ENCODE measurements at places on chromosomes 1 and 21.

- H3K27me3 ChIP-seq = no peaks in the 10 kb centered on the region
- no peak overlapping the region for H3K4me3 ChIP-seq
- no peak for DNase-seq
Observed at GRCh38 chr1:202084791-202085681, 37.7 kb upstream of the GPR37L1 start.

- H3K27ac ChIP-seq = no peak overlapping the region
- H3K27me3 ChIP-seq = no peaks in the 10 kb centered on the region
- peaks cover 1% of the 10 kb centered on the region for H3K4me1 ChIP-seq
- no peak overlapping the region for H3K4me3 ChIP-seq
- DNase-seq = no peak
- H3K36me3 ChIP-seq = no peaks in the 10 kb centered on the region
Observed at GRCh38 chr21:46151261-46151988, 4.0 kb downstream of the FTCD start.

DNA sequence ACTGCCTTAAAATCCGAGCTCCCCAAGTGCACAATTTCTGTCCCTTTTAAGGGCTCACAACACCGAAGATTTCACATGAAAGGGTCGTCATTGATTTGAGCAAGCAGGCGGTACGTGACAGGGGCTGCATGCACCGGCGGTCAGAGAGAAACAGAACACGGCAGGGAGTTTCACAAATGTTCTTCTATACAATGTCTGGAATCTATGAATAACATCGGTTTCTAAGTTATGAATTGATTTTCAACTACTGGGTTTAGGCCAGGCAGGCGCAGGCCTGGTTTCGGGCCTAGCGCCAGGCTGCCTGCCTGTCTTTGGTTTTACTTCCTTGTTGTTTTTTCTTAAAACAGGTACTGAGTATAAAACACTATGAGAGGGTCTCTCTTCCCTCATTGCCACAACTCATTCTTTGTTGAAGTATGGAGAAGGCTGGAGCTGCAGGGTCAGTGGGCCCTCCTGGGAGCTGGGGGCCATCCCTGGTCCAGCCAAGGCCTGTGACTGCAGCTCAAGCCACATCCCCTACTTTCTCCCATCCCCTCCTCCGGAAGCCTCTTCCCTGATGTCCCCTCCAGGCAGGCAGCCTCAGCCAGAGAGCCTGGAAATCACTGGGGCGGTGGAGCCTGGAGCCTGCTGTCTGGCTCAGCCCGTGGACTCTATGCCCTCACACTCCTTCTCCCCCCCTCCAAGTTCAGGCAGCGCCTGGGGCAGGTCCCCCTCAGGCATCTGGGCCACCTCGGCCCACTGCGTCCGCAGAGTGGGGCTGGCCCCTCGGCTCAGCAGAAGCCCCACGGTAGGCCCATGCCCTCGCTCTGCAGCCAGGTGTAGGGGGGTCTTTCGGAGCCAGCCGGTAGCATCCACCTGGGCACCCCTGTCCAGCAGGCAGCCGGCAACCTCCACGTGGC, 2.4 kb downstream of the ANKRD65 start:
- no peak overlapping the region for H3K27ac ChIP-seq
- DNase-seq = no peak
- peaks cover 2% of the 10 kb centered on the region for H3K4me1 ChIP-seq
- no peaks in the 10 kb centered on the region for H3K27me3 ChIP-seq

GRCh38 chr1:77768006-77768405, 8.4 kb upstream of the USP33 start:
- no peak for DNase-seq
- no peaks in the 10 kb centered on the region for H3K4me1 ChIP-seq
- no peak overlapping the region for H3K27ac ChIP-seq
- no peak overlapping the region for H3K4me3 ChIP-seq
- H3K36me3 ChIP-seq = no peaks in the 10 kb centered on the region

- peaks cover 3% of the 10 kb centered on the region for H3K4me1 ChIP-seq
- peaks cover 32% of the 10 kb centered on the region for H3K36me3 ChIP-seq
- H3K4me3 ChIP-seq = no peak overlapping the region
- DNase-seq = no peak
- peak overlapping the region; percentile 50 for H3K27ac ChIP-seq
Observed at GRCh38 chr1:186327331-186327730, 47.7 kb downstream of the TPR start.

- no peak for DNase-seq
- peaks cover 30% of the 10 kb centered on the region for H3K36me3 ChIP-seq
- no peaks in the 10 kb centered on the region for H3K4me1 ChIP-seq
Observed at GRCh38 chr1:33018112-33018511, 18.6 kb downstream of the AK2 start.

DNA sequence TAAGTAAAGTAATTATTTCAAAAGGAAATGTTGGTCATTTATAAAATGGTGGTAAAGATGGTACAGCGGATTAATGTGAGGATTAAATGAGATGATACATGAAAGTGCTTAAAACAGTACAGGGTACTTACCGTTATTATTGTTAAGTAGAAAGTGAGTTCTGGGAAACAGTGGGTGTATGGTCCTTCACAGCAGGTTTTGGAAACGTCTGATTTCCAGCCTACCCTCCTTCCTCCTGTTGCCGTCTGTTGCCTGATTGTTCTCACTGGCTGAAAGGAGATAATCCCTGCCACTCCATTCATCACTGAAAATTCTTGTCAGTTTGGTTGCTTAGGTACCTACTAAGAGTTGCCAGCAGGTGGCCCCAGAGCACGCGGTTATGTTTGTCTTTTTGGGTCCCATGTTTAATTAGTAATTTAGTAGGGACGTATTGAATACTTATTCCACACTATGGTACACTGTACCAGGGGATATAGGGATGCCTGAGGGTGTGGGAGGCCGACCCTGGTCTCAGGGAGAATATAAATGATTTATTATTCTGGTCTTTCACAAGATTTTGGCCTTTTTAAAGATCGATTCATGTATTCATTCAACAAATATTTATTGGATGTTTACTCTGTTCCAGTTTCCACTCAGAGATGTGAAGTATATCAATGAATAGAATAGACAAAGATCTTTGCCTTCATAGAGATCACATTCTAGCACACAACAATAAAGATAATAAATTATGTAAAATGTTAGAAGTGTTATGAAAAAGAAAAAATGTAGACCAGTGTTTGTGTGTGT, 30.8 kb upstream of the RPTN start:
- H3K27me3 ChIP-seq = peaks cover 2% of the 10 kb centered on the region
- H3K27ac ChIP-seq = peak overlapping the region; percentile 81
- no peaks in the 10 kb centered on the region for H3K36me3 ChIP-seq
- peak overlapping the region; percentile 88 for H3K4me3 ChIP-seq
- DNase-seq = peak; percentile 61
- peaks cover 2% of the 10 kb centered on the region for H3K4me1 ChIP-seq

DNA sequence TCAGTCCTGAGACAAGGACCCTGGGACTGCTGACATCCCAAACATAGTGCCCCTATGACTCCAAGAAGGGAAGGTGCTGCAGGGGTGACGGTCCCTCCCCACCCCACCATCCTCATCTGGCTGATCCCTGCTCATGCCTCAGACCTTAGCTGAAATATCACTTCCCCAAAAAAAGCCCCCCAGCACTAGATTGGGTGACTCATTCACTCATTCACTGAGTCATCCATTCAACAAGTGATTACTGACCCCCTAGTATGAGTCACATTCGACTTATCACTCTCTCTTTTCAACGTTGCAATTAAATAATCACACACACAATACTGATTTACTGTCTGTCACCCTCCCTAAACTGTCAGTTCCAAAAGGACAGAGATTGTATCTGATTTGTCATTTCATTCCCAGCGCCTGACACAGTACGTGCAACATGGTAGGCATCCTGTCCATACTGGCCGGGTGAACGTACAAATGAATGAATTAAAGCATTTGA, 48.6 kb downstream of the HIVEP3 start:
- H3K4me3 ChIP-seq = no peak overlapping the region
- H3K27me3 ChIP-seq = no peaks in the 10 kb centered on the region
- no peak overlapping the region for H3K27ac ChIP-seq
- peaks cover 11% of the 10 kb centered on the region for H3K4me1 ChIP-seq

DNA sequence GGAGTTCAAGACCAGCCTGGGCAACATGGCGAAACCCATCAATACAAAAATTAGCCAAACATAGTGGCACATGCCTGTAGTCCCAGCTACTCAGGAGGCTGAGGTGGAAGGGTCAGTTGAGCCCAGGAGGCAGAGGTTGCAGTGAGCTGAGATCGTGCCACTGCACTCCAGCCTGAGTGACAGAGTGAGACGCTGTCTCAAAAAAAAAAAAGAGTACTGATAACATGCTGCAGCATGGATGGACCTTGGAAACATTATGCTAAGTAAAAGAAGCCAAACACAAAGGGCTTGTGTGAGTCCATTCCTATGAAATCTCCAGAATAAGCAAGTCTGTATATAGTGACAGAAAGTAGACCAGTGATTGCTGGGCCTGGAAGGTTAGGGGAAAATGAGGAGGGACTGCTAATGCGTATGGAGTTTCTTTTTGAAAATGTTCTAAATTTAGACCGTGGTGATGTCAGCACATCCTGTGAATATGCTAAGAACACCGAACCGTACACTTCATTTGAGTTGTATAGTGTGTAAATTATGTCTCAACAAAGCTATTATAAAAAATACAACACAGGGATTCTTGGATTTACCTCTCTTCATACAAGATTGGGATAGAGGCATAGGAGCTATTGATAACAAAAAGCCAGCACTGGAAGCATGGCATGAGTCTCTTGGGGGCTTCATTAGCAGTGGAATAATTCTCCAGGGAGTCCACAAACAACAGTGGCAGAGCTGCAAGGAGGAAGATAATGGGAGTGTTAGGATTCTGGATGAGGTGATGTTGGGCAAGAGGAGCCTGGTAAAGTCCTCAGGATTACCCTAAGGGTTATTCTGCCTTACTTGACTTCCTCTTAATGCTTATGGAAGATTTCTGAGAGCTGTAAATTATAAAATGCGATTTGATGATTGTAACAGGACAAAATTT, 73.5 kb downstream of the TTC3 start:
- no peaks in the 10 kb centered on the region for H3K4me1 ChIP-seq
- H3K36me3 ChIP-seq = peaks cover 5% of the 10 kb centered on the region
- no peaks in the 10 kb centered on the region for H3K27me3 ChIP-seq
- no peak for DNase-seq
- no peak overlapping the region for H3K4me3 ChIP-seq

DNA sequence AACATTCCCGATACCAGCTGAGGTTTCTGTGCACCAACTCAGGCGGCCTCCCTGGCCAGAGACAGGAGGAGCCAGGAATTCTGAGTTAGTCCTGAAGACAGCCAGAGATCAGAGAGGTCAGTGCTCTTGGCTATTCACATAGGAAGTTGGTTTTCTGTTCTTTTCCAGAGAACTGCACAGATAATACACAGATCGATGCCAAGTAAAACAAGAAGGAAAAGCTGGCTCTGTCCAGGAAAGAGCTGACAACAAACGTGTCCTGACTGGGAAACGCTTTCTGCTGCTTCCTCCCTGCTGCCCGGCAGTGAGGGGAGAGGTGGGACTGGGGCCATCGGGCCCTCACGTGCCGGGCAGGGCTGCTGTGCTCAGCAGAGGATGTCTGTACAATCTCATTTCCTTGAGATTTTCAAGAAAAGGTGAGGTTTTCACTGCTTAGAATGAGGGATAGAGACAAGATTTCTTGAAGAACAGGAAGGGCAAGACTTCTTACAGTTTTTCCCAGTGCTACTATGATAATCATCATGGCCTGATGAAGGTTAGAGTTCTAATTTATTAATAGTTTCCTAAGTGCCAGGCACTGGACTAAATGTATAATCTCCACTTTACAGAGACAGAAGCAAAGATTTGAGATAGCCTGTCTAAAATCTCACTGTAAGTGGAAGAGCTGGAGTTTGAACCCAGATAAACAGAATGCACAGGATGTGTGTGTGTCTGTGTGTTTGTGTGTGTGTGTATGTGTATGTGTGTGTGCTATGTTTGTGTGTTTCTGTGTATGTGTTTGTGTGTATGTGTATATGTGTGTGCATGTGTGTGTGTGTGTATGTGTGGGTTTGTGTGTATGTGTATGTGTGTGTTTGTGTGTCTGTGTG, 211.0 kb upstream of the RAB4A start:
- peaks cover 60% of the 10 kb centered on the region for H3K4me1 ChIP-seq
- DNase-seq = no peak
- no peaks in the 10 kb centered on the region for H3K27me3 ChIP-seq
- peak overlapping the region; percentile 35 for H3K27ac ChIP-seq
- H3K4me3 ChIP-seq = peak overlapping the region; percentile 20

DNA sequence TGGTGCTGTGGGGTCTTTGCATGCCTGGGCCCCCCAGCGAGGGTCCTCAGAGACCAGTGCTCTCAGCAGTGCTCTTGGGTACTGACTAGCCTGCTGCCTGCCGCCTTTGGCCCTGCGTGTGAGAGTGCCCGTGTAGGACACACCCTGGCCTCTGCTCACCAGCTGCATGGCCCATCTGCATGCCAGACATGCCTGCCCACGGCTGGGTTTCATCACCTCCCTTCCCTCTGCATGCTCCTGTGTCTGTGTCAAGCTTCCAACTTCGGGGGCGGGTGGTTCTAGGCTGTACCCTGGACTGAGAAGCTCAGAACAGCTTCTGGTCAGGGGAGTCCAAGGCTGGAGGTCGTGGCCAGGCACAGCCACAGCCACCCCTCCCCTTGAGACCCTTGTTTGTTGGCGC, 56.9 kb downstream of the PTPRF start:
- no peak for DNase-seq
- H3K4me1 ChIP-seq = peaks cover 3% of the 10 kb centered on the region
- no peak overlapping the region for H3K4me3 ChIP-seq
- H3K27ac ChIP-seq = no peak overlapping the region
- no peaks in the 10 kb centered on the region for H3K36me3 ChIP-seq
- no peaks in the 10 kb centered on the region for H3K27me3 ChIP-seq

DNA sequence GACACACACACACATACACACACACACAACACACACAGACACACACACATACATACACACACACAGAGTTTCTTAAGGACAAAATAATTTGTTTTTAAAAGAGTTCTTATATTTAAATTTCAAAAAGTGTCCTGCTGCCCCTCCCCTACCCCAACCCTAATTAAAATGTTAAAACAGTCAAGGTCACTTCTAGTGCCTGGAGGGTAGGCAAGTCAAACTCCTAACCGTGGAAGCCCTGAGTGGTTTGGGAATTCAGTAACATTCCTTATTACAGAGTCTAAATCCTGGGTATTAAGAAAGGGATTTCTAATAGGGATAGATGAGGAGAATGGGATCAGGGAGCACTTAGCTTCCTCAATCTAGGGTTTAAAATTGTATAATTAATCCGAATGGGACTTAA, 403.6 kb upstream of the NFIA start:
- no peaks in the 10 kb centered on the region for H3K36me3 ChIP-seq
- no peak for DNase-seq
- H3K4me1 ChIP-seq = no peaks in the 10 kb centered on the region
- no peak overlapping the region for H3K4me3 ChIP-seq
- peaks cover 17% of the 10 kb centered on the region for H3K27me3 ChIP-seq

Measured in naive thymus-derived CD8-positive, alpha-beta T cell (primary cell).